Stimulated activated CD4-positive, alpha-beta T cell treated with anti-CD3 and anti-CD28 coated beads, Interleukin-1b, Interleukin-23, amount 100 ng/mL, for 1 hour (primary cell): ENCODE measurements at places on chromosomes 6 and 20.

GRCh38 chr20:4866429-4866828 lies 134.9 kb downstream of the SLC23A2 start:
- DNase-seq, result no peak

GRCh38 chr20:38132910-38133501 lies 32.1 kb downstream of the TGM2 start:
- DNase-seq, result no peak

DNA sequence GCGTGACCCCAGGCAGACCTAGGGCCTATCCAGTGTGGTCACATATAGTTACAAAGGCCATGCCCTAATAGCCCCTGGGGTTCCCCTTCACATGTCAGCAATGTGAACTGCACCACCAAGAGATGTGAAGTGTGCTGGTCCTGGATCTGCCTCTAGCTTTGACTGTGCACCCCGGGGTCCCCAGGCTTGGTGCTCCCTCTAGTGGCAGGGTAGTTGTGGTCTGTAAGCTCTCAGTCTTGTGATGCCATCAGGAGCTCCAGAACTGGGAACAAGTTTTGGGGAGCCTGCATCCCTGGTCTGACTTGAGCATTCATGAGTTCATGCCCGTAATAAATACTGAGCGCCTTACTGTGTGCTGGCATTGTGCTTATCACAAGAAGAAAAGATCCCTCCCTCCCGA lies 143.4 kb downstream of the DHX35 start:
- no peak for DNase-seq

DNA sequence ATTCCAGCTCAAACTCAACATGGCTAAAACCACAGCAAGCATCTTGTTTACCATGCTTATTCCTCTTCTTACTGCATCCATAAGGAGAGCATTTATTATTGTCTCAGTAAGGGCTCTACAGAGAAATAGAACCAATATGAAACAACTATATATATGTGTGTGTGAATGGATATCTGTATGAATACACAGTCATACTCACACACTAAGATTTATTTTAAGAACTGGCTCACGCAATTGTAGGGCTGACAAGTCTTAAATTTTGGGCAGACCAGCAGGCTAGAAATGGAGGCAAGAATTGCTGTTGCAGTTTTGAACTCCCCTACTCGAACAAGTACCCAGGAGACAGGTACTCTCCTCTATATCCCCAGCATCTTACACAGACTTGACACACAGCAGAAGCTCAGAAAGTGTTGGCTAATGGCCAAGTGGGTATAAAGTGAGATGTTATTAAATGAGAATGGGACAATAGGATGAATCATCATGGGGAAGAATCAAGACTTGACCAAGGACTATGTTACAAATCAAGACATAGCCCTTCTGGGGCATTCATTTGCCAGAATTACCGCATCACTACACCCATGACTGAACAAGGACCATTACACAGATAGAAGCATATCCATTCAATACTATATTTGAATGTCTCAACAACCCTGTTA lies 13.0 kb downstream of the ZHX3 start:
- no peak for DNase-seq

GRCh38 chr6:112618849-112619248 lies 271.7 kb downstream of the RFPL4B start:
- no peak for DNase-seq

GRCh38 chr6:44230034-44230675 lies 6.8 kb downstream of the SLC29A1 start:
- no peak for DNase-seq
